ENCODE measurements at places on chromosomes 4 and X. TPM values are rescaled to one million over a fixed set of nuclear protein-coding genes. Genes with fewer than 3 reads are reported as not detected.

DCAF12L1 gene
- not detected for total RNA-seq

DNA sequence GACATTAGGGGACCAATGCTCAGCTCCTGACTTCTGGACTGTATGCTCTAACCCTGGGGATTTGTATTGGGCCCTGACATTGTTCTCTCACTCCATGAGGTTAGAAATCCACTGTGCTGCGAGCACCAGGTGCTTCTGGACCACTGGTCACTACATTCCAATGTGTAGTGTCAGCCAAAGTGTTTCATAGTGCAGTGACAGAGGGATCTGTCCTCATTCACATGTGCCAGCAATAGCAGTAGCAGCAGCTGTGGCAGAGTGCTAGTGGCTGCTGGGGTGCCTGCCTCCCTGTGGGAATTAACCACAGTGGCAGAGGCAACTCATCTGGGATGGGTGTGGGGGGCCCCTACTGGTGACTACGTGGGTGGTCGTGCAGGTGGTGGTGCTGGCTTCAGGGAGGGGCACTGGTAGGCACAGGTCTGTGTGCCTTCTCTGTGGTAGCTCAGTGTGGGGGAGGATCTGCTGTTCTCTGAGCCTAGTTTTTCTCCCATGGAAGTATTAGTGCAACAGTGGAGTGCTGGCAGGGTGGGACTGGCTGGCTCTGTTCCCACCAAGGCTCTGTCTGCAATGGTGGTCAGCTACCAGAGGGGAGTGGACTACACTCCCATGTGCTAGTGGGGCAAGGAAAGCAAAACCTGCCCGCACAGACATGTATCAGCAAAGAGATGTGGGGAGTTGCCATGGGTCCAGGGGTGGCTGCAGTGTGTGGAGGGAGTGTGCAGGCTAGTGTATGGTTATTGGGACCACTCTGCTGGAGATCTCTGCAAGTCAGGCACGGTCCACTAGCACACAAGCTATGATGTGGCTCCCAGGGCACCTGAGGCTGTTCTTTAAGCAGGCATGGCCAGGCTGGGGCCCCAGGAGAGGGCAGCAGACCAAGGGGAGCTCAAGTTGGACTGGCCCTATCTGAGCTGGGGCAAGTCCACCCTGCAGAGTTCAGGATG, 78.5 kb downstream of the SCLT1 start:
- no peak overlapping the region for H3K4me3 ChIP-seq
- H3K4me1 ChIP-seq, result no peaks in the 10 kb centered on the region
- H3K36me3 ChIP-seq, result peaks cover 36% of the 10 kb centered on the region
- H3K27me3 ChIP-seq, result no peaks in the 10 kb centered on the region
- DNase-seq, result no peak

DNA sequence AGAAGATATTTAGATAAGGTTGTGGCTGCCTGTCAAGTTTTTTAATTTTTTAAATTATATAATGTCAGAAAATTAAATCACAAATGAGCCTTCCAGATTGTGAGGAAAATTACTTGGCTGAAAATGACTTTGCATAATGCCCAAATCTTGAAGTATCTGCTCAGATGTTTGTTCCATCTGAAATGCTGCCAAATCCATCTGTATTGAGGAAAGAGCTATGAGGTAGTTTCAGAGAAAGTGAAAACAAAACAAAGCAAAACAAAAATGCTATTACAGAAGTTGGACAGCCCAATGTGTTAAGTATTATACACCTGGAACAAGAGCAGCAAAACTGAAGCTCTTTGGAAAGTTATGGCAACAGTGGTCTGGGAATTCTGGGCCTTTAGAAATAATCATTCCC, 23.3 kb upstream of the GUCY1B1 start:
- H3K4me1 ChIP-seq, result no peaks in the 10 kb centered on the region
- H3K4me3 ChIP-seq, result no peak overlapping the region
- no peaks in the 10 kb centered on the region for H3K36me3 ChIP-seq
- H3K27ac ChIP-seq, result no peak overlapping the region
- DNase-seq, result no peak
- peaks cover 7% of the 10 kb centered on the region for H3K27me3 ChIP-seq

DNA sequence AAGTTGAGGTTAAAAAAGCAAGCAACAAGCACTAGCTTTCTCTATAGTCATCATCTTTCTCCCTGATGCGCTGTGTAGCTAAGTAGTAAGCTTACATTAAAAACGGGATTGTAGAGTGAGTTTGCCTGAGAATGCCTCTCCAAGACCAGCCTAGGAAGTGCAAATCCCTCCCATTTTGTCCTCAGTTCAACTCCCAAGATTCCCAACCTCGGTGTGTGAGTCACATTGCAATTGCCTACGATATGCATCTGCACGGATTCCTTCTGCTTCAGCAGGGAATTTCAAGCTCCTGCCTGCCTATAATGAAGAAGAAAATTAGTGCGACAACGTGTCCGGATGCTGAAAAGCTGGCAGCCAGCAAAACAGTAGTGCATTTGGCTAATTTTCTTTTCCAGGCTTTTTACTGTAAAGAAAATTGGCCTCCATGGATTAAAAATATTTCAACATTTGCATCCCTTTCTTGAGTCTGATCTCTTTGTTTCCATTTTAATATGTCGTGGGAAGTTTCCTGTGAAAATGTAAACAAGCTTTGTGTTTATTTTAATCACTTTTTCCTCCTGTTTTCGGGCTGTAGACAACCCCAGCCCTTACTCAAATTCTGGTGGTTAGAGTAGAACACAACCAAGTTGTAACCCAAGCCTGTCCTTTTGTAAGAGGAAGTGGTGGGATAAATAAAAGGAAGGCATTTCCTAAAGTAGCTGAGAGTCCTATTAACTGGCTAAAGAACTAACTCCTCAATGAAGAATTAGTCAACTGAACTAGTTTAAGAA, 58.4 kb upstream of the TET2 start:
- no peak for DNase-seq
- H3K27ac ChIP-seq, result no peak overlapping the region
- H3K4me1 ChIP-seq, result no peaks in the 10 kb centered on the region
- H3K4me3 ChIP-seq, result no peak overlapping the region
- no peaks in the 10 kb centered on the region for H3K36me3 ChIP-seq

All from activated CD4-positive, alpha-beta T cell treated with anti-CD3 and anti-CD28 coated beads, Interleukin-2, amount 10 ng/mL, durations not matched to agents 7 days and 5 days (primary cell).